ENCODE measurements at places on chromosomes 12 and 14.

DNA sequence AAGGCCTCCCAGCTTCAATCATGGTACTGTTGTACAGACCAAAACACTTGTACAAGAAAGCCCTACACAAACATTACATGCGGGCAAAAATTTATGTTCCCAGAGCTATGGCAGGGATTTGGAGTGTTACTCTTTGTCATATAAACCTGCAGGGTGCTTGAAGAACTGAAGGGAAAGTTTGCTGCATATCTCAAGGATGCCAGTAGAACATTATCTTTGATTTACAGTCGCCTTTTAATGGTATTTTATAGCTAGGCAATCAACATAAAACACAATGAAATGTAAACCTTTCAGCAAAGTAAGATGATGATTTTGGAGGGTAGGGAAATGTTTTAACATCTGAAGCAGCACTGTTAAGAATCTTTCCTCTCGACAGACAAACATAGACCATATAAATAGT, 305.6 kb downstream of the KCNH5 start:
- no peak for DNase-seq

GRCh38 chr12:104305349-104305748, 1.8 kb downstream of the EID3 start:
- DNase-seq, result no peak

GRCh38 chr12:95593266-95593871, 42.1 kb upstream of the USP44 start:
- DNase-seq, result no peak

GRCh38 chr12:85275374-85275773, 4.6 kb upstream of the ALX1 start:
- no peak for DNase-seq

- no peak for DNase-seq
Measured at GRCh38 chr12:128811806-128812205, 12.0 kb downstream of the SLC15A4 start.

- no peak for DNase-seq
Measured at GRCh38 chr12:103561174-103561573, 25.9 kb upstream of the STAB2 start.

- DNase-seq, result peak; percentile 69
Measured at GRCh38 chr12:122860040-122860853, 25.0 kb downstream of the HIP1R start.

All from renal pelvis (tissue), 12 donors.